ENCODE measurements at places on chromosomes 7 and 10.

DNA sequence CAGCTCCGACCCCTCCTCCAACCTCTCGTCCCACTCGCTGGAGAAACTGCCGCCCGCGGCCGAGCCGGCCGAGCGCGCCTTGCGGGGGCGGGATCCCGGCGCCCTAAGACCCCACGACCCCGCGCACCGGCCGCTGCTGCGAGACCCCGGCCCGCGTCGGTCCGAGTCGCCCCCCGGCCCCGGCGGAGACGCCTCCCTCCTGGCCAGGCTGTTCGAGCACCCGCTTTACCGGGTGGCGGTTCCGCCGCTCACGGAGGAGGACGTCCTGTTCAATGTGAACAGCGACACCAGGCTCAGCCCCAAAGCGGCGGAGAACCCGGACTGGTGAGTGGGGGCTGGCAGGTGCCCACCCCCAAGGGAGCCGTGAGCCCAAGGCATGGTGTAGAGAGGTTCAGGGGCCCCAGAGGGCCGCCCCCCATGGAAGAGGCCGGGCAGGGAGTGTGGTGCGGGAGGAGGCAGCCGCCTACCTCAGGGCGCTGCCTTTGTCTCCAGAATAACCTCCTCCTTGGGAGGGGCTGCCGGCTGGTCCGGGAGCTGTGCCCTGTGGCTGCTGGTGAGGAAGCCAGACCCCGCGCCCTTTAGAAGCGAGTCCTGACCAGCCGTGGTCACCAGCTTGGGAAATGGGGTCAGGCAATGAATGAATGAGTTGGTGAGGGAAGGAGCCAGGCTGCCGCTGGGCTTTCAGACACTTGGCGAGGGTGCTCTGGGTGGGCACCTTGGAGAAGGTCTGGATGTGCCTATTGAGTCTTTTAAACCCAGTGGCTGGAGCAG, 1.3 kb downstream of the FAM20C start:
- peak; percentile 24 for DNase-seq

GRCh38 chr10:34235164-34235832, 579.8 kb downstream of the PARD3 start:
- DNase-seq, result peak; percentile 26

DNA sequence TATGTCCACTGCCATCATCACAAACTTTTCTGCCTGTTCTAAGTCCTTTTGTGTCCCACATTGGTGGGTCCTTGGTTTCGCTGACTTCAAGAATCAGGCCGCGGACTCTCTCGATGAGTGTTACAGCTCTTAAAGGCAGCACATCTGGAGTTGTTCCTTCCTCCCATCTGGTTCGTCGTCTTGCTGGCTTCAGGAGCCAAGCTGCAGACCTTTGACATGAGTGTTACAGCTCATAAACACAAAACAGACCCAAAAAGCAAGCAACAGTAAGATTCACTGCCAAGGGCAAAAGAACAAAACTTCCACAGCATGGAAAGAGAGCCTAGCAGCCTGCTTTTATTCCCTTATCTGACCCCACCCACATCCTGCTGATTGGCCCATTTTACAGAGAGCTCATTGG, 30.2 kb downstream of the ASNS start:
- no peak for DNase-seq

DNA sequence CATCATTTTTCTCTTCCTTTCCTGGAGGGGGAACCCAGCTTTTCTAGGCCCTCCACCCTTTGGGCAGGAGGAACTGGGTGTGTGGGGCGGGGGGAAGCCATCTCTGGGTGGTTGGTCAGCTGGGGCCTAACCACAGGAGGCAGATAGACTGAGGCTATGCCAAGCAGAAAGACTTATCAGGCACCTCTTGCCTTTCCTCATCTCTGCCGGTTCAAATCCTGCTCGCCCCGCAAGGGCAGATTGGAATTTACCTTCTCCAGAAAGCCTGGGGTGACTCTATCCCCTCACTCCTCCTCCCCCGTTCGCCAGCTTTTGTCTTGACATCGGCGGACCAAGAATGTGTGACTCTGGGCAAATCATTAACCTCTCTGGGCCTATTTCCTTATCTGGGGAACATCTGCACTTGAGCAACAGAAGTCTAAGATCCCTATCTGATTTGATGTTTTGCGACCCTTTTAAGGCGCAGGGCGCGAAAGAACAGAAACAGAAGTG, 584 bp upstream of the GARS1 start:
- DNase-seq, result peak; percentile 56

DNA sequence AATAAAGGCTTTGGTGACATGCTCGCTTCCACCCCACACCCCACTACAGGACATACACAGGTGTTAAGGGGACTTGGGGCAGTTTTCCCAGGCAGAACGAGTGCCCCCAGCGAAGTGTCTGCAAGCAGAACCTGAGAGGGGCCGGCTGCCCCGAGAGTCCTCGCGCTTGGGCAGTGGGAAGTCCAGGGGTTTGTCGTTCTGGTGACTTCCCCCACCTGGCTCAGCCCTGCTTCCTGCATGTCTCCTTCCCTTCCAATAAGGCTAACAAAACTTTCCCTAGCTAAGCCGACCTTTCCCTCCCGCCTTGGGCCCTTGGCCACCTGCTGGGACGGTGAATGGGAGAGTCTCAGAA, 916 bp downstream of the VWA2 start:
- DNase-seq, result no peak

- no peak for DNase-seq
Measured at GRCh38 chr7:128903621-128904361, 6.7 kb downstream of the KCP start.

- no peak for DNase-seq
Measured at GRCh38 chr7:25206765-25207164, 21.5 kb downstream of the NPVF start.

GRCh38 chr7:155698633-155699032, 54.2 kb downstream of the RBM33 start:
- DNase-seq, result no peak

GRCh38 chr10:91366704-91367103, 43.4 kb upstream of the HECTD2 start:
- no peak for DNase-seq

- no peak for DNase-seq
Measured at GRCh38 chr7:117202511-117202910, 120.3 kb downstream of the WNT2 start.

DNA sequence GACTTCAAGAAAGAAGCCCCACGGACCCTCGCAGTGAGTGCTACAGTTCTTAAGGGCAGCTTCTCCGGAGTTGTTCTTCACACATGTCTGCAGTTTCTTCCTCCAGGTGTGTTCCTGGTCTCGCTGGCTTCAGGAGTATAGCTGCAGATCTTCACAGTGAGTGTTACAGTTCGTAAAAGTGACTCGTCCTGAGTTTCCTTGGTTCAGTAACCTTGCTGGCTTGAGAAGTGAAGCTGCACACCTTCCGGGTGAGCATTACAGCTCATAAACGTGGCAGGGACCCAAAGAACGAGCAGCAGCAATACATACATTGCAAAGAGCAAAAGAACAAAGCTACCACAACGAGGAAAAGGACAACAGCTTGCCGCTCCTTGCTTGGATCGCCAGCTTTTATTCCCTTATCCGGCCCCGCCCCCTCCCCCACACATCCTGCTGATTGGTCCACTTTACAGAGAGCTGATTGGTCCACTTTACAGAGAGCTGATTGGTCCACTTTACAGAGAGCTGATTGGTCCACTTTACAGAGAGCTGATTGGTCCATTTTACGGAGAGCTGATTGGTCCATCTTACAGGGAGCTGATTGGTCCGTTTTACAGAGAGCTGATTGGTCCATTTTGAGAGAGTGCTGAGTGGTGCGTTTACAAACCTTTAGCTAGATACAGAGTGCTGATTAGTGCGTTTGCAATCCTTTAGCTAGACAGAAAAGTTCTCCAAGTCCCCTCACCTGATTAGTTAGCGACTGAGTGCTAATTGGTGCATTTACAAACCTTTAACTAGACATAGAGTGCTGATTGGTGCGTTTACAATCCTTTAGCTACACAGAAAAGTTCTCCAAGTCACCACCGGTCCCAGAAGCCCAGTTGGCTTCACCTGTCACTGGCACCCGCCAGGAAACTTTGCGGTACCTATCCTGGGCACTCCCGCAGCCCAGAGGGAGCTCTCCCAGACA, 165.3 kb downstream of the AGMO start:
- no peak for DNase-seq

DNA sequence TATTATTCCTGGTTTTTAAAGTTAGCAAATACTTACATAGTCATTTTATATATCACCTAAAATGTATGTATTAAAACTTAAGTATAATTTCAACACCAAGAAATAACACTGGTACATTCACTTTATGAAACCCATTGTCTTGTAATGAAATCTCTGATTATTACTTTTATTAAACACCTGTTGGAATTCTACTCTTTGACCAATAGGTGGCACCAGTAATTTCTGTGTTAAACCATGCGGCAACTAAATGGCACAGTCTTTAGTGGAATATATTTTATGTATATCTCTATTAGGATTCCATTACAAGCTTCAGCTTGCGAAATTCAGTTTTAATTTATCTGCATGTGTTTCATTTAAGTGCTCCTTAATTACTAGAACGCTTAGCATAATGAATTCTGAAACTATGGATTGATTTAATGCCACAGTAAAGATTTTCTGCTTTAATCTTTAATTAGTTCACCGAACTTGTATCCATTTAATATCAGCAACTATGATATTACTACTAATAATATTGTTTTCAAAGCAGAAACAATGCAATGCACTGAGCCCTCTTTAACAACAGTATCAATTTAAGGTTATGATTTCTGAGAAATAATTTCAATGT, 181.3 kb downstream of the MAGI2 start:
- peak; percentile 56 for DNase-seq

DNA sequence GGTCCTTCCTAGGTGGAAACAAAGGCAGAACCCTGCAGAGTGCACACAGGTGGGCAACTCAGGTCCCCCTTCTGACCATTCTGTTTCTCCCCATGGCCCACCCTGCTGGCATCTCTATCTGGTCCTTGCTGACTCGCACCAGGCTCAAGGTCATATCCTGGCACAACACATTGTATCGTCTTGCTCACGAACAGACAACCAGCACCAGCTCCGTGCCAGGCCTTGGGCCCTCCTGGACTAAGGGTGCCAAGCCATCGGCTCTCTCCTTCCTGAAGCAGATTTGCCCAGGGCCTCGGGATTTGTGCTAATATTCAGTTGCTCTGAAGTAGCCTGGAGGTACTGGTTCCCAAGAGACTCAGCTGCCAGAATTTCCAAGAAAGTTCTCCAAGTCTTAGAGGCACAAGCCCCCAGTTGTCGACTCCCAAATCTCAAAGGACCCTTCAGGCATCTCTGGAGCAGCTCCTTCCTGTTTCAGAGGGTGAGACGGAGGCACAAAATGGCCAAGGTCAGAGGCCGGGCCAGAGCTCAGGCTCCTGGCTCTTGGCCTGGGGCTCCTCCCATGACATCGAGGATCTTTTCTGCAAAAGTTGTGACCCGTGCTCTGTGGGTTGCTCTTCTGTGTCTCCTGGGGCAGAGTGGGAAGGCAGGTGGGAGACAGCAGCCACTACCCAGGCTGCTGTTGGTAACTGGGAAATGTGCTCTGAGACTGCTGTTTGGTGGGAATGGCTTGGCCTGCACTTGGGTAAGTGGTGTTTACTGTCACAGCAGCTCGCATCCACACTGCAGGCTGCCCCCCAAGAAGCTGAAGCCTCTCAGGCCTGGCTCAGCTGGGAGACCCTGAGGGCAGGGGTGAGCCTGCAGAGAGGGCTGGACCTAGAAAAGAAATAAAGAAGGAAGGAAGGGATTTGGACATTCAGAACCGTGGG, 121.3 kb downstream of the RGS10 start:
- no peak for DNase-seq

GRCh38 chr7:50822706-50823105, 40.0 kb upstream of the GRB10 start:
- no peak for DNase-seq

DNA sequence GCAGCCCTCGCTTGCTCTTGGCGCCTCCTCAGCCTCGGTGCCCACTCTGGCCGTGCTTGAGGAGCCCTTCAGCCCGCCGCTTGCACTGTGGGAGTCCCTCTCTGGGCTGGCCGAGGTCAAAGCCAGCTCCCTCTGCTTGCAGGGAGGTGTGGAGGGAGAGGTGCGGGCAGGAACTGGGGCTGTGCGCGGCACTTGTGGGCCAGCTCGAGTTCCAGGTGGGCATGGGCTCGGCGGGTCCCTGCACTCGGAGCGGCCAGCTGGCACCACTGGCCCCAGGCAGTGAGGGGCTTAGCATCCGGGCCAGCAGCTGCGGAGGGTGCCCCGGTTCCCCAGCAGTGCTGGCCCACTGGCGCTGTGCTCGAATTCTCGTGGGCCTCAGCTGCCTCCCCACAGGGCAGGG, 152.1 kb upstream of the SEMA3C start:
- no peak for DNase-seq

GRCh38 chr10:58394471-58394870, 9.3 kb downstream of the TFAM start:
- DNase-seq, result no peak

- DNase-seq, result no peak
Measured at GRCh38 chr7:124208173-124208572, 175.3 kb upstream of the TMEM229A start.

- DNase-seq, result no peak
Measured at GRCh38 chr10:93926613-93927012, 32.8 kb downstream of the SLC35G1 start.

- DNase-seq, result no peak
Measured at GRCh38 chr10:76265441-76266113, 834.2 kb downstream of the LRMDA start.

DNA sequence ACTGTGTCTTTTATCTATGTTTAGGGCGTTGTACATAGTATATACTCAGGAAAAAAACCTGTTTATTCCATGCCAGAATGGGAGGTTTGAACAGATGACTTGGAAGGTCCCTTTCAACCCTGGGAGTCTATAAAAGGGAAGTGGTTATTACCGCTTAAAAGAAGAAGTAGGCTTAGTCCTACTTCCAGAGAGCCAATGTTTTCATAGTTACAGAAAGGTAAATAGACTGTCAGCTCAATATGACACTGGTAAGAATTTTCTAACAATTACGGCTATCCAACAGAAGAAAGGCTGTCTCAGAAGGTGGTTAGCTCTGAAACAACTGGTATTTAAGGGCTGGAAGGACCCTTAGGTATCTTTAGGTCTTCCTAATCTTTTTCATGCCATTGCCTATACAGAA, 1.1 kb upstream of the TFAM start:
- DNase-seq, result no peak
